ENCODE measurements at places on chromosomes 16 and 17. TPM values are rescaled to one million over a fixed set of nuclear protein-coding genes. Genes with fewer than 3 reads are reported as not detected.

The SCARF1 gene
- total RNA-seq: 3.1 TPM

The TPSD1 gene
- total RNA-seq: not detected

The PPM1E gene
- 52.3 TPM for total RNA-seq

The PAQR4 gene
- total RNA-seq: 20.3 TPM

The EVPL gene
- total RNA-seq: not detected

The SAMD14 gene
- 41.3 TPM for total RNA-seq

The CRISPLD2 gene
- total RNA-seq: 1.6 TPM

The DNAAF8 gene
- total RNA-seq: 0.31 TPM

The CPHXL2 gene
- total RNA-seq: not detected

The CCL23 gene
- total RNA-seq: not detected

The CDK5R1 gene
- total RNA-seq: 250 TPM

The IRF8 gene
- 3.1 TPM for total RNA-seq

The SDR42E1 gene
- not detected for total RNA-seq

The GALNS gene
- total RNA-seq: 25.4 TPM

The ABCA8 gene
- 3.8 TPM for total RNA-seq

Measured in parietal lobe (tissue), 2 donors.